Heart right ventricle (tissue), 16 donors: ENCODE measurements at places on chromosomes 16 and 17. TPM values are rescaled to one million over a fixed set of nuclear protein-coding genes. Genes with fewer than 3 reads are reported as not detected.
A peak's percentile ranks its signal among the peaks of the same experiment; 100 is the strongest.

DNA sequence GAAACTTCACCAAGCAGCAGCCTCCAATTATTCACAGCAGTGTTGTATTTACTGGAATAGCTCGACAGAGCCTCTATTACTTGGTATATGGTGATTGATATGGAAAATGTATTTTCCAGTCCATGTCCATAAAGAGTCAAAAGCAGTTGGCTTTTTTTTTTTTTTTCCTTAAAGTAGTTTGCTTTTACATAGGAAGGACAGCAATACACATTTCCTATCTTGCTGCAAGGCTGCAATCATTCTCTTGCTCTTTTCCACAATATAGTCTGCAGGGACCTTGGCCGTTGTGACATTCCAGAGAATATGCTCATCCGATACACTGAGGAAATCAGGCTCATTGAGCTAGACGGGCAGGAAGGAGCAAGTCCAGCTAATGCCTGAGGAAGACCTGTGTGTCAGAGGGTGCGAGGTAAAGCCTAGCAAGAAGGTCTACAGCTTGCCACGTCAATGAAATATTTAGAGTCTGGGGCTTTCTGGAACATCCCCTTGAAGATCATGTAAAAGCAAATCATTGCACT is 131.1 kb downstream of the ENGASE start:
- H3K36me3 ChIP-seq: no peaks in the 10 kb centered on the region
- no peak overlapping the region for H3K4me3 ChIP-seq
- no peaks in the 10 kb centered on the region for H3K4me1 ChIP-seq
- H3K27ac ChIP-seq: no peak overlapping the region

GRCh38 chr17:30243568-30243967 is 8.1 kb upstream of the SLC6A4 start:
- H3K27ac ChIP-seq: no peak overlapping the region
- peaks cover 20% of the 10 kb centered on the region for H3K36me3 ChIP-seq
- H3K27me3 ChIP-seq: peaks cover 13% of the 10 kb centered on the region
- H3K4me3 ChIP-seq: no peak overlapping the region
- DNase-seq: no peak

GRCh38 chr17:64017381-64017980 is 3.0 kb downstream of the ICAM2 start:
- no peak for DNase-seq
- H3K36me3 ChIP-seq: no peaks in the 10 kb centered on the region
- H3K27me3 ChIP-seq: no peaks in the 10 kb centered on the region
- H3K27ac ChIP-seq: peak overlapping the region; percentile 86

DNA sequence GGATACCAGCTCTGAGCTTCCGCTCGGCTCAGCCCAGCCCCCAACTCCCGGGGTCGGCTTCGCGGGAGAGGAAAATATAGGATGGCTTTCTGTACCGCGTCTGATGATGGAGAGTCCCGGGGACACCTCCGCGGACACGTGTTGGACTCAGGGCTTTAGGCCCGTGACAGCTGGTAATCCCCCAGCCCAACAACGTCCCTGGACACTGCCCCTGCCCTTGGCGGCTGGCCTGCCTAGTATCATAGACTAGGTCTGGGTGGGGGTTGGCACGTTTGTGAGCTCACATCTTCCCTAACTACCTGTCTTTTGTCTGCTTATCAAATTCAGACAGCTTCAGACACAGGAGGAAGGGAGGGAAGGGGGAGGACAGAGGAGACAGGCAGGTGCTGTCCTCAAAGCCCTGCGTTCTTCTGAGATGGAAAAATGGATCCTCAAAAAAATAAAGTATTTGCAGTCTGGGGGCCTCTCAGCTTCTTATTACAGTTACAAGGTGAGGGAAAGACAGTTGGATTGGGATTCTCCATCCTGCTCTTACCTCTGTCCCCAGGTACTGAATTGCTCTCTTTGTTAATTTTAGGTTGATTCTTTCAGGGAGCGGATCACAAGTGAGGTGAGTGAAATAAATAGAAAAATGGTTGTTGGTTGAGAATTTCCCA is 698 bp downstream of the PSME3 start:
- H3K36me3 ChIP-seq: peaks cover 33% of the 10 kb centered on the region
- H3K4me1 ChIP-seq: peaks cover 23% of the 10 kb centered on the region
- H3K4me3 ChIP-seq: peak overlapping the region; percentile 88
- no peak overlapping the region for H3K27ac ChIP-seq
- DNase-seq: no peak

The WNT9B gene
- 0.25 TPM for total RNA-seq

DNA sequence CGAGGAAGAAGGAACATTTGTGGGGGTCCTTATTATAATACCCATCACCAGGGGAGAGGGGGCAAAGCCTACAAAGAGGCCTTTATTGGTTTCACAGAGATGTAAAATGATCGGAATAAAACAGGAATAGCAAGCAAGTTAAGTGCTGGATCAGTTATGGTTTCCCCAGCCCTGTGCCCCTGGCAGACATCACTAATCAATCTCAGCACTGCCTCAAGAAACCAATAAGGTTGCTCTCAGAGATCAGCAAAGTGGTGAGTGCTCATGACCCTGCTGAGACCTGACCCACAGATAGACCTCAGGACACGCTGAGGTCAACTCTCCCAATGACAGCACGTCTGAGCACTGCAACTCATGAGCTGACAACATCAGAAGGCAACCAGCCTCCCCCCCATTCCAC is 66.3 kb downstream of the ZNF423 start:
- H3K4me1 ChIP-seq: no peaks in the 10 kb centered on the region
- H3K27ac ChIP-seq: no peak overlapping the region
- no peaks in the 10 kb centered on the region for H3K36me3 ChIP-seq

GRCh38 chr16:1991135-1991551 is 1.4 kb downstream of the SYNGR3 start:
- no peak overlapping the region for H3K4me3 ChIP-seq
- H3K27me3 ChIP-seq: peaks cover 36% of the 10 kb centered on the region
- H3K4me1 ChIP-seq: peaks cover 5% of the 10 kb centered on the region
- no peak overlapping the region for H3K27ac ChIP-seq

GRCh38 chr17:37813751-37814150 is 68.9 kb upstream of the HNF1B start:
- no peaks in the 10 kb centered on the region for H3K36me3 ChIP-seq
- H3K4me3 ChIP-seq: no peak overlapping the region

- H3K4me3 ChIP-seq: no peak overlapping the region
- H3K27ac ChIP-seq: no peak overlapping the region
- H3K27me3 ChIP-seq: peaks cover 7% of the 10 kb centered on the region
- no peak for DNase-seq
Measured at GRCh38 chr16:16877061-16877460, 498.1 kb downstream of the NPIPA7 start.

DNA sequence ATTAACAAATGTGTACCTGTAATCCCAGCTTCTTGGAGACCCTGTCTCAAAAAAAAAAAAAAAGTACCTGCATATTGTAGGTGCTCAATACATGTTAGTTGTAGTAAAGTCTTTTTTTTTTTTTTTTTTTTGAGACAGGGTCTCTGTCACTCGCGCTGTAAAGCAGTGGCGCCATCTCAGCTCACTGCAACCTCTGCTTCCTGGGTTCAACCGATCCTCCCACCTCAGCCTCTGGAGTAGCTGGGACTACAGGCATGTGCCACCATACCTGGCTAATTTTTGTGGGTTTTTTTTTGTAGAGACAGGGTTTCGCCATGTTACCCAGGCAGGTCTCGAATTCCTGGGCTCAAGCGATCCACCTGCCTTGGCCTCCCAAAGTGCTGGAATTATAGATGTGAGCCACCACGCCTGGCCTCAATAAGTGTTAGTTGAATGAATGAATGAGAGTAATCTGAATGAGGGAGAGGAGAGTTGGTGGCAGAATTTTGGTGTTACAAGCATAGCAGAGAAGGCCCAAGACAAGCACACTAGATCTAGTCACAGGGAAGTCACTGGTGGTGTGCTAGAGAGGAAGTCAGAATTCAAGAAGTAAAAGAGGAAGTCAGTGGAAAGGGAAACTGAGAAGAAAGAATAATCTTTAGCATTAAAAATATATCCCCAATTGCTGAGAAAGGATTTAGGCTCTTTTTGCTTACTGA is 9.4 kb upstream of the MYL4 start:
- no peaks in the 10 kb centered on the region for H3K27me3 ChIP-seq
- H3K4me1 ChIP-seq: peaks cover 13% of the 10 kb centered on the region
- no peak overlapping the region for H3K4me3 ChIP-seq
- H3K27ac ChIP-seq: no peak overlapping the region
- no peaks in the 10 kb centered on the region for H3K36me3 ChIP-seq
- DNase-seq: no peak

GRCh38 chr16:5028950-5029475 is 4.7 kb downstream of the NAGPA start:
- peaks cover 8% of the 10 kb centered on the region for H3K36me3 ChIP-seq
- no peak overlapping the region for H3K4me3 ChIP-seq
- no peak overlapping the region for H3K27ac ChIP-seq

- H3K4me1 ChIP-seq: no peaks in the 10 kb centered on the region
- H3K36me3 ChIP-seq: no peaks in the 10 kb centered on the region
- no peaks in the 10 kb centered on the region for H3K27me3 ChIP-seq
- no peak overlapping the region for H3K4me3 ChIP-seq
- DNase-seq: no peak
- no peak overlapping the region for H3K27ac ChIP-seq
Measured at GRCh38 chr16:84589975-84590719, 27.7 kb downstream of the COTL1 start.

The CCL8 gene
- total RNA-seq: 0.81 TPM

The MAPT gene
- 17.4 TPM for total RNA-seq
